ENCODE measurements at places on chromosomes 1 and 21. TPM values are rescaled to one million over a fixed set of nuclear protein-coding genes. Genes with fewer than 3 reads are reported as not detected.
A peak's percentile ranks its signal among the peaks of the same experiment; 100 is the strongest.

SIK1 gene
- 30.0 TPM for total RNA-seq

ZC3H11A gene
- total RNA-seq = 71.9 TPM

RGS1 gene
- 27.1 TPM for total RNA-seq

C4BPA gene
- total RNA-seq = 4.5 TPM

BSND gene
- not detected for total RNA-seq

SPRR1B gene
- total RNA-seq = not detected

CCDC185 gene
- not detected for total RNA-seq

PLPPR4 gene
- total RNA-seq = 0.12 TPM

KRTAP19-3 gene
- not detected for total RNA-seq

FAM163A gene
- total RNA-seq = 0.61 TPM

DCST1 gene
- total RNA-seq = not detected

TEDDM1 gene
- total RNA-seq = not detected

- peak; percentile 77 for DNase-seq
Observed at GRCh38 chr1:182962554-182963115, 9.7 kb upstream of the SHCBP1L start.

DNA sequence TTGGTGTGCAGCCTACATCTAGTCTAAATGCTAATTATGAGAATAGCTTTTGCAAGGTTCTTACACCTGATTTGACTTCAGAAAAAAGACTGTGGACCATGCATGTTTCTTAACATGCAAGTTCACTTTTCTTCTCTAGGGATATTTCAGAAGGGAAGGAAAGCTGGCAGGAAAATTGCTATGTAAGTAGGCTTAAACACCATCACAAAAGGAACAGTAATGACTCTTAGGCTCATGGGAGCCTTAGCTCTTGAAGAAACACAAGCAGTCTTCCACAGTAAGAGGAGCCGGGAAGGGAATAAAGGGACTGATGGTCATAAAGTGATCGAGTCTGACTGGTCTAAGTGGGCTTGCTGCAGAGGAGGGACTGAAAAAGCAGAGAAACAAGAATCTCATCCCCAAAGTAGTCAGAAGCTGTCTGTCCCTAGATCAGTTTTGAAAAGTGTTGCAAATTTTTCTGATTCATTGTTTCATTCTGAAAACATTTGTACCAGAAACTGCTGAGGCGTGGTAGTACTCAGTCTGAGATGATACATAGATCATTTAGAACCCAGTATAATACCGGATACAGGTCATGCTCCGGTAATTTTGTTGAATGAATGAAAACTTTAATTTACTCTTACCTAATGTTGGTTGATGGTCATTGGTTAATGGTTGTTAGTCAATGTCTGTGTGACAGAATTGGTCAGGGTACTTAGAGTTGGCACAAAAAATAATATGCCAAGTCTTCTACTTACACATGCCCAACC is 40.9 kb downstream of the SMYD2 start:
- no peak for DNase-seq

GRCh38 chr1:232596666-232597303 is 33.1 kb downstream of the SIPA1L2 start:
- no peak for DNase-seq

DNA sequence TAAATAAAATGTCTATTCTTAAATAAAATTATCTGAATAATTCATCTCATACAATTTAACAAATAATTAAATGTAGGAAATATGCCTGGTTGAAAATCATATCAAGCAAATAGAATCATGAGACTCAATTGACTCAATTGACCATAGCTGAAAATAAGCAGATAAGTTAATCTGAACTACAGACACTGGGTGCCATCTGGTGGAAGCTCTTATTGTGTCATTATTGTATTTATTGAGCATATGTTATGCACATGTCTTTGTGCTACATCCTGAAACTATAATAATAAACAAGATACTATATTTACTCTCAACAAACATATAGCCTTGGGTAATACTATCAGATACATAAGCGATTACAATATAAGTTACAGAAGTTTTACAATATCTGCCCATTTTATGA is 41.0 kb downstream of the BRINP3 start:
- no peak for DNase-seq

DNA sequence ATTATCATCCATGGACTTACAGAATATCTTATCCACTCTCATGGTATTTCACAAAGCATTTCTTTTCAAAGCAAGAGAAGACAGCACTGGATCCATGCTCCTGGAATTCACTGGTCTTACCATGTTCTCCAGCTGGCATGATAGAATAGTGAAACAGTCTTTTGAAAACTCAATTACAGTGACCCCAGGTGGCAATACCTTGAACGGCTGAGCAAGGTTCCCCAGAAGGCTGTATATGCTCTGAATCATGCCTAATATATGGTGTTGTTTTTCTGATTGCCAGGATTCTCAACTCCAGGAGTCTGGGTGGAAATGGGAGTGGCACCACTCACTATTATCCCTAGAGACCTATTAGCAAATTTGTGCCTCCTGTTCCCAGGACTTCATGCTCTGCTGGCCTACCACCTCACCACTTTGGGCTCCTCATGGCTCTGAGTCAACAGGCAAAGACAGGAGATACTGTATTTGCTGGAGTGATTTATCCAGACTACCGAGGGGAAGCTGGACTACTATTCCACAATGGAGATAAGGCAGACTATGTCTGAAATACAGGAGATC is 87.6 kb downstream of the CATSPERE start:
- DNase-seq = no peak

GRCh38 chr1:89454845-89455521 is 69.6 kb upstream of the LRRC8B start:
- DNase-seq = no peak

DNA sequence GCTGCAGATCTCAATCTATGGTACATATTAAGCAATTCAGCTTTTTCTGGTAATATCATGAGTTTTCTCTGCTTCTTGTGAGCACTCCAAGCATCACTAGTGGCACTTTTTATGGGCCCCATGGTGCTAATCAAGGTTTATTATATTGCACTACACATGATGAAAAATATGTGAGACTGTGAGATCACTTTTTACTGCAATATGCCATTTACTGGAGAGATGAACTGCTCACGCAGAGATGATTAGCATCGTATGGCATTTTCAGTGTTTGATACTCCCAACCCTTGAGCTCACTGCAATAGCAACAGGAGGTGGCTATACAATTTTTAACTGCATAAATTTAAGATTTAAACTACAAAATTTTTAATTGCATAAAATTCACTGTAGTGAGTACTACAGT is 8.7 kb upstream of the KCNK1 start:
- DNase-seq = no peak

GRCh38 chr1:184576822-184577221 is 177.8 kb downstream of the EDEM3 start:
- DNase-seq = no peak

DNA sequence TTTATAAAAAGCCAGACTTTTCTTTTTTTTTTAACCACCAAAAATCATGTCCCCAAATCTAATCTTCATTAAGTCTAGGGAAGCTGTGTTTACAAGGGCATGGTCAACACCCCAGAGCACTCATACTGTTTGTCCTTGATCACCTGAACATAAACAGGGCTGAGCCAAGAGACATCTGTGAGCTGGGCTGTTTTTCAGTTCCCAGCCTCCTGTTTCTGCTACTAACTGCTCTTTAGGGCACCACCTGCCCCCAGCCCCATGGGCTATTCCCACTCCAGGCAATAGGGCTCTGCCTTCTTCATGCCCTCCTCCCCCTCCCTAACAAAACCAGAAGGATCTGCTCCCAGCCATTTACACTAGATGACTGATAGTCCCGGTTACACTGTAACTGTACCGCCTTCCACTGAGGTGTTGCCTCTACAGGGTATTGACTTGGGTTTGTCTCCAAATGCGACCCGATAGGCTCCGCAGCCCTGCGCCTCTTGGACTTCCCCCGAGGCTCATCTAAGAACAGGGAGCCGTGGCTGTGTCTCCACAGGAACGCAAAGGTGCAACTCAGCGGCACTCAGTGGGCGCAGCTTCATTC is 11.7 kb upstream of the SLC26A9 start:
- DNase-seq = no peak

DNA sequence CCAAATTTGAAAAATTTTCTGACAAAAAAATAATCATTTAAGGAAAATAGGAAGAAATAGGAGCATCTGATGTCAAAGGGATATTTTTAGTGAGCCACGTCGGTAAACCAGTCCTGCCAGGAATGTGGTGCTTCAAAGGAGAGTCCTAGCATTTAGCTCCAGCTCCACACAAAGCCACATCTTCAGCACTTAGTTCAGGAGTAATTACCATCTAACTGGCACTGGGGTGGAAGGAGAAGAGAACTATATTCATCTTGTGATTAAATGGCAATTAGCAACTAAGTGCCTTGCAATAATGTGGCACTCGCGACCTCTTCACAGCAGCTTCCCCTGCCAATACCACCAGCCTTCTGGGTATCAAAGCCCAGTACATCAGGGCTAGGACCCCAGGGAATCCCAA is 409.1 kb downstream of the SETD4 start:
- no peak for DNase-seq

- no peak for DNase-seq
Observed at GRCh38 chr1:116457946-116458604, 85.0 kb downstream of the ATP1A1 start.

- no peak for DNase-seq
Observed at GRCh38 chr1:163365186-163365585, 43.4 kb downstream of the NUF2 start.

DNA sequence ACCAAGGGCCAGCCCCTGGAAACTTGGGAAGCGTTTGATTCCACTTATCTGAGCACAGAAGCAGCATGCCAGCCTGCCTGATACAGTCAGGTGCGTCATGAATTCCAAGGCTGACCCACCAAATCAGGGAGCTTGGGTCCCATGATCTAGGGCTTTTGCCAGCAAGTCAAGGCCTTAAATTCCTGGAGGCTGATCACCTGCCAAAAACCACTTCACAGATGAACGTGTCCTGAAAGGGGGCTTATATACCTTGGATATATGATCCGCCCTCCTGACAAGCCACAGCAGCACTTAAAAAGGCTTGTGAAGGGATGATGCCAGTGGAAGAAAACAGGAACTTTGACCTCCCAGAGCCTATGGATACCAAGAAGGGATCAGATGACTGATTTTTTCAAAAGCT is 24.0 kb upstream of the CLIC6 start:
- no peak for DNase-seq

GRCh38 chr1:6325482-6325881 is 64.6 kb upstream of the GPR153 start:
- no peak for DNase-seq

- no peak for DNase-seq
Observed at GRCh38 chr1:44632598-44632997, 41.7 kb downstream of the TMEM53 start.

GRCh38 chr1:25543425-25544242 is at the start of gene LDLRAP1:
Gene LDLRAP1, plus strand, starts transcription at chr1:25543606. Its CDS starts 93 bp downstream, at chr1:25543699.
- DNase-seq = peak; percentile 80

- DNase-seq = peak; percentile 51
Observed at GRCh38 chr1:9615316-9616063, 26.8 kb downstream of the TMEM201 start.

DNA sequence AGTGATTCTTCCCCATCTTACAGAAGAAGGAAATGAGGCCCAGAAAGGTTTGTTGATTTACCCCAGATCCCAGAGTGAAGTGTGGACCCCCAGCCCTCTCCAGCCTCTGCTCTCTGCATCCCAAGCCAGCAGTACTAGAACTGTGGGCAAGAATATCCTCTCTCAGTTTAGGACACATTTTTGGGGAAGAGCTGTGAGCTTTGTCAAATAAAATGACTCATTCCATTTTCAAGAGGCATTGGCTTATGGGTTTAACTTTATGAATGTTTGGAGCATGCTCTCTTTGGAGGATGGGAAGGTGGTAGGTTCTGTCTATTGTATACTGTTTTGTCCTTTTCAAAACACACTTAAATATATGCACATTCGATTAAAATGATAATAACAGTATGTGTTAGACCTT is 70.6 kb upstream of the CNTN2 start:
- no peak for DNase-seq

DNA sequence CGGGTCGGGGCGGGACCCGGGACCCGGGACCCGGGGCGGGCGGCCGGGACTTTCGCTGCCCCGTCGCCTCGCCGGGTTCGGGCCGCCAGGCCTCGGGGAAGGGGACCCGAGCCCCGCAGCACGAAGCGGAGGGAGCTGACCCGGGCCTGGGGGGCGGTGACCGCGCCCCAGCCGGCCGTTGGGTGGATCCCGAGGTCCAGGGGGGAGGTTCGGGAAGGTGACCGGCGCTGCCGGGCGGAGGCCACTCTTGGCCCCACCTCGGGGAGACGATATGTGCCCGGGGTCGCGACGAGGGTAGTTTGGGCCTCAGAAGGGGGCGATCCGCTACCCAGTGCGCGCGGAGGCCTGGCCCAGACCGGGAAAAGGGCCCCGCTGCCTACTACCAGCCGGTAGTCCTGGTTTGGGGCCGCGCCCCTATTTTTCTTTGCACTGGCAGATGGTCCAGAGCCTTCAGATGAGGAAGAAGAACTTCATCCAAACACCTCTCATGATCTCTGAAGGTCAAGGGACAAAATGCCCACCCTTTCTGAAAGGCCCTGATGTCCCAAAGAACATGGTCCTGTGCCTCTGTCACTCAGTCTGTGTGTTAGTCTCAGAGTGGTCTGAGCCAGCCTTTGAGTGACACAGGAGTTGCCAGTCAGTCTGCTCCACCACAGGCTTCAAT is 766 bp downstream of the AGO4 start:
- peak; percentile 31 for DNase-seq

GRCh38 chr21:42140196-42140934 is 69.2 kb downstream of the UMODL1 start:
- DNase-seq = no peak

GRCh38 chr1:21206117-21206516 is 29.4 kb upstream of the EIF4G3 start:
- no peak for DNase-seq

- DNase-seq = no peak
Observed at GRCh38 chr1:162716123-162716522, 74.4 kb upstream of the HSD17B7 start.

DNA sequence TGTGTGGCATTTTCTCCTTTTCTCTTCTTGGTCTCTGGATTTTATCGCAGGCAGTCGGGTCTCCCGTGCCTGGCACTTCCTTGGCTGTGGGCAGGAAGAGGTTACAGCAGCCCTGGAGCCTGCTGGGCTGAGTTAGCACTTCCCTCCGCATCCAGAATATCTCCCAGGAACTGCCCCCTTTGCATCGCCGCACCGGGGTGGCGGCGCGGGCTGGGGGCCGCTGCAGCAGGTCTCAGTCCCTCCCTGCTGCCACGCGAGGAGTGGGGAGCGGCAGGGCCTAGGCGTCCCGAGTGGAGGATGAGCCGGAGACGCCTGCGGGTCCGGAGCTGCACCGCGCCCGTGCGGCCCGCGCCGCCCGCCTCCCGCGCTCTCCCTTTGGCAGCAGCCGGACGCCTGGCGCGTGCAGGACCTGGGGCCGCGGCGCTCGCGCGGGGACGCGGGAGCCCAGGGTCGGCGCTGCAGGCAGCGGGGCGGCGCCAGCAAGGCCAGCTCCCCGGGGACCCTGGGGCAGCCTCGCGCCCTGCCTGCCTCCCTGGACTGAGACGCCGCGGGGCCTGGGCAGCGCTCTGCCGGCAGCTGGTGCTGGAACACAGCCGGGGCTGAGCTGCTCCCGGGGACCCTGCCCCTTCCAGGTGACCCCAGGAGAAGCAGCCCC is 192.8 kb downstream of the PRDM2 start:
- DNase-seq = no peak

- peak; percentile 28 for DNase-seq
Observed at GRCh38 chr1:196608390-196609369, at the start of gene KCNT2. Gene KCNT2, minus strand, starts transcription at chr1:196608440. Its CDS starts 131 bp downstream, at chr1:196608309.
